ENCODE measurements at places on chromosomes 16 and 17. TPM values are rescaled to one million over a fixed set of nuclear protein-coding genes. Genes with fewer than 3 reads are reported as not detected.

The ASPHD1 gene
- total RNA-seq: 2.0 TPM

The TMEM98 gene
- 59.0 TPM for total RNA-seq

The OR2C1 gene
- total RNA-seq: not detected

The SRCAP gene
- 29.6 TPM for total RNA-seq

The PRPSAP1 gene
- total RNA-seq: 47.8 TPM

The SLC16A13 gene
- 0.62 TPM for total RNA-seq

The DNAH9 gene
- total RNA-seq: not detected

The SULT1A1 gene
- 4.7 TPM for total RNA-seq

The TPSD1 gene
- total RNA-seq: not detected

The CCL1 gene
- total RNA-seq: not detected

The RASD1 gene
- total RNA-seq: 59.0 TPM

The CEP112 gene
- total RNA-seq: 6.5 TPM

The GRAPL gene
- not detected for total RNA-seq

The MMP25 gene
- total RNA-seq: 0.29 TPM

Measured in PC-3 (cell line).